ENCODE measurements at places on chromosomes 4 and X. TPM values are rescaled to one million over a fixed set of nuclear protein-coding genes. Genes with fewer than 3 reads are reported as not detected.

The FAM241A gene
- polyA plus RNA-seq = 1.3 TPM

DNA sequence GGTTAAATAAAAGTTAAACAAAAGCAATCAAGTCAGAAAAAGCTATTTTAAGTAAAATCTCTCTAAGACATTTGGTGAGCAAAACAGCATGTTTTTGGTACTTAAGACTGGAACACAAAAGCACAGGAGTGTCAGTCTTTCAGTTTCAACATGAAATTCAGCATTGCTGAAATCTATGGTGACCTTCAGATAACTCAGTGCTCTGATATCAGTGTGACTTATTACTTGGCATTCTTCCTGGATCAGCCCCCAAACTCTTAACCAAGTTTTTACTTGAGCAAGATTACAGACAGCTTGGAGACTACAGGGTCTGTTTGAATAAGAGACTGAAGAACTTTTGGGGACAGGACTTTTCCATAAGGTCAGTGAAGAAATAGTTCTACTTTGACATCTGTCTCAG, 437.2 kb downstream of the RAPGEF2 start:
- DNase-seq = no peak

The ACE2 gene
- polyA plus RNA-seq = 56.4 TPM

DNA sequence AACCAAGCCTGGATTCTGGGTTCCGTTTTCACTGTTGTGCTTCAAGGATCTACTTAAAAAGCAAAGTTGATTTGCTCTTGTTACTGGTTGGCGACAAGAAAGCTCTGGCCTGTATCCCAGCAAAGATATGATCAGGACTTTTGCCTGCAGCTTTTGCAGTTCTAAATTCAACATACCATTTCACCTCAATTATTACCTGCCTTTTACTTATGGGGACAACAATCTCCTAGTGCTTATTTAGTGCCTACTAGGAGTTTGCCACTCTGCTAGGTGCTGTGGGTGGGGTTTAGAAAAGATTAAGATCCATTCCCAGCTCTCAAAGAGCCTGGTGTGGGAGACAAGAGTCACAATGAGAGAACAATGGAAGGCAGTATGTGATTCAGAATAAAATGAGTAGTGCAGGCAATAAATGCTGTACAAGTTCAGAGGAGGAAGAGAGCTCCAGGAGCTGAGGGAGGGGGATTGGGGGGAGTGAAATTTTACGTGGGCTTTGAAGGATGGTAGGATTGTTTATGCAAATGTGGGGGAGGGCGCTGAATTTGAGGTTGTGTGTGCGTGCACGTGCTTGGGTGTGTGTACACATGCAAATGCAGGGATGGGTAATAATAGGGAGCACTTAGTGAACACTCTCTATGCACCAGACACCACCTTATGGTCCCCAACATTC, 5.0 kb upstream of the TMEM164 start:
- no peak for DNase-seq

The FRMPD4 gene
- polyA plus RNA-seq = 0.17 TPM

DNA sequence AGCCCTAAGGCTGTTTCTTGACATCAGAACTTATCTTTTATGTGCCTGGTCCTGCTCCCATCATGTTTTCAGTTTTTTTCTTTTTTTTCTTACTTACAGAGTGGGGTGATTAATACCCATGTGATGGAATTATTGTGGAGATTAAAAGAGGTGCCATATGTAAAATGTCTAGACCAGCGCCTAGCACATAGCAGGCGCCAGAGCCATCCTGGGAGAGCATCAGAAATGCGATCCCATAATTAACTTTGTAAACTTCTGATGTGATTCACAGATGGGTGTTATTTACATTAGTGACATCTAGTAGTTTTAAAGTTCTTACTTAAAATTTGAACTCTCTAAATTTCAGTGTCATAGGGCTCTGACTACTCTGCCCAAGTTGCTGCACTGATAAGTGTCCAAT, 66.2 kb upstream of the PGRMC2 start:
- DNase-seq = peak; percentile 9

- no peak for DNase-seq
Measured at GRCh38 chr4:122533841-122534240, 77.3 kb upstream of the IL2 start.

- no peak for DNase-seq
Measured at GRCh38 chrX:24862343-24862742, 153.4 kb downstream of the ARX start.
